ENCODE measurements at places on chromosomes 16 and 17. TPM values are rescaled to one million over a fixed set of nuclear protein-coding genes. Genes with fewer than 3 reads are reported as not detected.

KRT12 gene
- not detected for polyA plus RNA-seq

TRIM37 gene
- polyA plus RNA-seq = 9.7 TPM

SKAP1 gene
- polyA plus RNA-seq = 42.6 TPM

ZG16 gene
- polyA plus RNA-seq = not detected

WNK4 gene
- 26.4 TPM for polyA plus RNA-seq

KRTAP4-1 gene
- not detected for polyA plus RNA-seq

ITGAX gene
- 0.37 TPM for polyA plus RNA-seq

OR2C1 gene
- polyA plus RNA-seq = not detected

NPIPA3 gene
- polyA plus RNA-seq = 7.0 TPM

CDH1 gene
- 47.0 TPM for polyA plus RNA-seq

MT1M gene
- polyA plus RNA-seq = 15.3 TPM

HSD17B1 gene
- 3.3 TPM for polyA plus RNA-seq

KREMEN2 gene
- not detected for polyA plus RNA-seq

PRAC1 gene
- not detected for polyA plus RNA-seq

MPO gene
- polyA plus RNA-seq = not detected

MFSD6L gene
- polyA plus RNA-seq = 3.1 TPM

GP1BA gene
- not detected for polyA plus RNA-seq

SMURF2 gene
- 7.2 TPM for polyA plus RNA-seq

PIK3R5 gene
- polyA plus RNA-seq = 0.45 TPM

KRTAP29-1 gene
- polyA plus RNA-seq = not detected

PLLP gene
- 83.8 TPM for polyA plus RNA-seq

RPRML gene
- polyA plus RNA-seq = not detected

TMEM106A gene
- polyA plus RNA-seq = 15.7 TPM

ZBTB4 gene
- polyA plus RNA-seq = 23.2 TPM

ITGAD gene
- not detected for polyA plus RNA-seq

SOST gene
- 15.1 TPM for polyA plus RNA-seq
